ENCODE measurements at places on chromosomes 4 and X.
A peak's percentile ranks its signal among the peaks of the same experiment; 100 is the strongest.

GRCh38 chrX:95953564-95953963, 731.1 kb upstream of the DIAPH2 start:
- no peak for DNase-seq
- no peaks in the 10 kb centered on the region for H3K36me3 ChIP-seq
- H3K27me3 ChIP-seq, result no peaks in the 10 kb centered on the region
- H3K4me3 ChIP-seq, result no peak overlapping the region
- no peak overlapping the region for H3K27ac ChIP-seq

GRCh38 chr4:53695540-53696463, 104.5 kb upstream of the LNX1 start:
- H3K27me3 ChIP-seq, result peaks cover 2% of the 10 kb centered on the region
- H3K4me3 ChIP-seq, result no peak overlapping the region
- peaks cover 8% of the 10 kb centered on the region for H3K4me1 ChIP-seq
- no peak for DNase-seq
- H3K36me3 ChIP-seq, result no peaks in the 10 kb centered on the region

- no peak overlapping the region for H3K4me3 ChIP-seq
- H3K27me3 ChIP-seq, result no peaks in the 10 kb centered on the region
- H3K27ac ChIP-seq, result no peak overlapping the region
- no peak for DNase-seq
- H3K4me1 ChIP-seq, result no peaks in the 10 kb centered on the region
- no peaks in the 10 kb centered on the region for H3K36me3 ChIP-seq
Measured at GRCh38 chrX:147570483-147570882, 341.2 kb upstream of the FMR1 start.

- peaks cover 10% of the 10 kb centered on the region for H3K27me3 ChIP-seq
- DNase-seq, result no peak
- H3K4me1 ChIP-seq, result no peaks in the 10 kb centered on the region
- no peak overlapping the region for H3K4me3 ChIP-seq
- no peaks in the 10 kb centered on the region for H3K36me3 ChIP-seq
Measured at GRCh38 chrX:152823657-152824056, 6.9 kb downstream of the CETN2 start.

- no peaks in the 10 kb centered on the region for H3K4me1 ChIP-seq
- H3K27me3 ChIP-seq, result no peaks in the 10 kb centered on the region
- no peak overlapping the region for H3K4me3 ChIP-seq
- peak overlapping the region; percentile 40 for H3K27ac ChIP-seq
- no peaks in the 10 kb centered on the region for H3K36me3 ChIP-seq
- DNase-seq, result no peak
Measured at GRCh38 chr4:143019351-143019750, 165.4 kb upstream of the USP38 start.

DNA sequence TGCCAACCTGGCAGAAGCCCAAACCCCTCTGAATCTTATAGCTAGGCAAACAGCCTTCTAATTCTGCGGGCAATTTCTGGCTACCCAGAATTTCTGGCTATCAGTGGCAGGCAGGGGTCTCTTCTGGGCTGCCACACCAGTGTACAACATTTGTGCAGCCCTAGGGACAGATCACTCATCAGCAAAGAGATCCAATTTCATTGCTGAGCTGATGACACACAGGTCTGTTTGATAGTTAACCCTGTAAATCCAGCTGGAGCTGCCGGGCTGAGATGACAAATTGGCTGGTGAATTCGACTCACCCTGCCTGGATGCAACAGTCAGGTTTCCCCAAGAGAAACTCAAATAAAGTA, 2.4 kb downstream of the MID1 start:
- peak overlapping the region; percentile 90 for H3K4me3 ChIP-seq
- H3K27ac ChIP-seq, result no peak overlapping the region
- H3K4me1 ChIP-seq, result peaks cover 29% of the 10 kb centered on the region
- H3K36me3 ChIP-seq, result no peaks in the 10 kb centered on the region
- H3K27me3 ChIP-seq, result no peaks in the 10 kb centered on the region

Data from progenitor cell of endocrine pancreas (in vitro differentiated cells).